GOT3 (cell line): ENCODE measurements at places on chromosomes 3 and 15.

DNA sequence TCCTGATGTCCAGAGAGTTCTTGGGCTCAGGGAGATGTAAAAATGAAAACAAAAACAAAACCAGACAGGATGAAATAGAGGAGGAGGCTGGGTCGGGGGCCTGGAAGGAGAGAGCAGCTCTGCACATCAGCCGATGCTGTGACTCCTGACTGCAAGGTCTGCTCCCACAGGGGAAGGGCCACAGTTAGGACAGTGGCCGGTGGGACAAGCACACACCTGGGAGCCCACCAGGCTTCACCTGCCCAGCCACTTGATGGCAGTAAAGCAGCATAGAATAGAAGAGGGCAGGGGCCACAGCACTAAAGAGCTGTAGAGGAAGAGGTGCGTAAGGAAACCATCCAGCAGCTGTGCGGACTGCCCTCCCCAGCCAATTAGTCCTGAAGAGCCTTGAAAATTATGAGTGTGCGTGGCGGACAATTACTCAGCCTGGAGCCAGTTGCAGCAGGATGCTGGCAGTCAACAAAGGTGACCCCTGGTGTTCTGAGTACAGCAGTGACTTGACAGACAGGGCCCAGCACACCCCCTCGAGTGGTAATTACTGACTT lies 29.8 kb downstream of the ALS2CL start:
- no peak for DNase-seq

DNA sequence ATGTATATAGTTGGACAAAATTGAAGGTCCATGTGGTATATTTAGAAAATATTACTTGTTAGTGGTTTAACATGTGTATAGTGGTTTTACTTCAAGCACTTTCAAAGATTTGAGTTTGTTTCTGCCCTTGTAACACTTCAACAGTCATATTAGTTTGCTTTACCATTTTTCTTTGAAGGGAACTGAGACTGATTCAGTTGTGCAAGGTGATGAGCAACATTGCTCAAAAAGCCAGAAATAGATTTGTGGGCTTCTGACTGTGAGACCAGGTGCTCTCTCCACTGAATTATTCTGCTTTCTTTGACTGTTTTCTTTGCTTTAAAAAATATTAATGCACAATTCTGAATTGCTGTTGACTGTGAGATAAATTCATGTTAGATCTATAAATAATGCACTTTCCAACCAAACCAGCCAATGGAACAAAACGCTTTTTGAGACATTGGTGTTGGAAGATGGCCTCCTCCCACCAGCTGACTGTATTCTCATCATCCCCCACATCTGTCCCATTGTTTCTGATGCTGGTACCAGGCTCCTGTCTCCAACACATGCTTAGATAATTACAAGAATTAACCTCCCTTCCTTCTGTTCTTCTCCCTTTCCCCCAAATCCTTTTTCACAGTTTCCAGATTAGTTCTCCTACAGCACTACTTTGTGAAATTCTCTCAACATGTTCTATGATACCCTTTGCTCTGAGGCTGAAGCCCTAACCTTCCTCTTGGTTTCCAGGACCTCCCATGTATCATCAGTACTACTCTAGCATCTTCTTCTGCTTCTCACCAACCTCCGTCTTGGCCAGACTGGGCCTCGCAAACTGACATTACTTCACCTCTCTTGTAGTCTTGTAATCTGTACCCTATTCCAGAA lies 27.9 kb downstream of the PLCL2 start:
- no peak for DNase-seq

DNA sequence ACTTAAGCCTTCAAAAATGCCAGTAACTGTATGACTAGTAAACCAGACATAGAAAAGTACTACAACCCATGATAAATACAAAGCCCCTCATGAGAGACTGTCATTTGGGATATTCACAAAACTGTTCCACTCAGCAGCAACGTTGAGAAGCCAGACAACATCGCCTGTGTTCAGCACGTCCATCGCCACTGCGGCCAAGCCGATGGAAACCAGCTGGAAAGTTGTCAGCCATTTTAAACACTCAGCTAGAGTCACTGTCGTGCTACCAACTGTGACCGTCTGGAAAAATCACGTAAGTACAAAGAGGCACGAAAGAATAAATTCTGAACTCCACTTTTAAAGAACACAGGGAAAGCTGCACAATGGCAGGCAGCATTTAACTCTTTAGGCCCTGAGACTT lies 340.7 kb upstream of the WNT5A start:
- DNase-seq: no peak

DNA sequence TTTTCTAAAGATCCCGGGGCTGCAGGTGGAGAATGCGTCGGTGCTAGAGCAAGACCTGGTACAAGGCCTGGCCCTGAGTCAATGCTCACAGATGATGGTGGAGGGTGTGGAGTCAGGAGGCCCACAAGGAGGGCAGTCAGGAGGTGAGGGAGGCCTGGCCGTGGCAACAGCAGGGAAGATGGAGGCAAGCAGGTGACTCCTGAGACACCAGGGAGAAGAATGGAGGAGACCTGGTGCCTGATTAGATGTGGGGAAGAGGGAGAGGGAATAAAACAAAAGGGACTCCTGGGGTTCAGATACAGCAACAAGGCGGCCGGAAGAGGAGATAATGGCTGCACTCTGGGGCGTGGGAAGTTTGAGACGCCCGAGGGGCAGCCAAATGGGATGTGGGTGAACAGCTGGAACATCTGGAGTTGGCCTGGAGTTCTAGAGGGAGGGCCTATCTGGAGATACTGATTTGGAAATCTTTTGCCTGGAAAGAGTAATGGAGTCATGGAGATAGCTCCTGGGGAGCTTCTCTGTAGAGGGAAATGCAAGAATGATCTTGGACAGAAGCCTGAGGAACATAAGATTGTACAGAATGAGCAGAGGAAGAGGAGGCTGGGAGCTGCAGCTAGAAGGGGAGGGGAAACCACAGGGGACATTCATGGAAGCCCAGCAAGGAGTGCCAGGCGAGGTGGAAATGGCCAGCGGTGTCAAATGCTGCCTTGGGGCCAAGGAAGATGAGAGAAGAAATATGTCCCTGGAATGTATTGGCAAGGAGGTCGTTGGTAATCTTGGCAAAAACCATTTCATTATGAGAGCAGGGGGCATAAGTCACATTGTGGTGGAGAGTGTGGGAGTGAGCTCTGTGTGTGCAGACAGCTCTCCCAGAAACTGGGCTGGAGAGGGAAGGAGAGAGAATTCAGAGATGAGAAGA lies 67.5 kb upstream of the CORO2B start:
- DNase-seq: no peak
